ENCODE measurements at places on chromosomes 13 and 19. TPM values are rescaled to one million over a fixed set of nuclear protein-coding genes. Genes with fewer than 3 reads are reported as not detected.

The CADM4 gene
- total RNA-seq: 27.1 TPM

The FCGBP gene
- 0.31 TPM for total RNA-seq

The VASP gene
- total RNA-seq: 143 TPM

The RPL18A gene
- 1,194 TPM for total RNA-seq

The TEKTIP1 gene
- total RNA-seq: not detected

The CGB1 gene
- total RNA-seq: not detected

The USHBP1 gene
- 5.4 TPM for total RNA-seq

The ACER1 gene
- not detected for total RNA-seq

The C1QTNF9 gene
- total RNA-seq: 0.81 TPM

The GATAD2A gene
- total RNA-seq: 33.4 TPM

DNA sequence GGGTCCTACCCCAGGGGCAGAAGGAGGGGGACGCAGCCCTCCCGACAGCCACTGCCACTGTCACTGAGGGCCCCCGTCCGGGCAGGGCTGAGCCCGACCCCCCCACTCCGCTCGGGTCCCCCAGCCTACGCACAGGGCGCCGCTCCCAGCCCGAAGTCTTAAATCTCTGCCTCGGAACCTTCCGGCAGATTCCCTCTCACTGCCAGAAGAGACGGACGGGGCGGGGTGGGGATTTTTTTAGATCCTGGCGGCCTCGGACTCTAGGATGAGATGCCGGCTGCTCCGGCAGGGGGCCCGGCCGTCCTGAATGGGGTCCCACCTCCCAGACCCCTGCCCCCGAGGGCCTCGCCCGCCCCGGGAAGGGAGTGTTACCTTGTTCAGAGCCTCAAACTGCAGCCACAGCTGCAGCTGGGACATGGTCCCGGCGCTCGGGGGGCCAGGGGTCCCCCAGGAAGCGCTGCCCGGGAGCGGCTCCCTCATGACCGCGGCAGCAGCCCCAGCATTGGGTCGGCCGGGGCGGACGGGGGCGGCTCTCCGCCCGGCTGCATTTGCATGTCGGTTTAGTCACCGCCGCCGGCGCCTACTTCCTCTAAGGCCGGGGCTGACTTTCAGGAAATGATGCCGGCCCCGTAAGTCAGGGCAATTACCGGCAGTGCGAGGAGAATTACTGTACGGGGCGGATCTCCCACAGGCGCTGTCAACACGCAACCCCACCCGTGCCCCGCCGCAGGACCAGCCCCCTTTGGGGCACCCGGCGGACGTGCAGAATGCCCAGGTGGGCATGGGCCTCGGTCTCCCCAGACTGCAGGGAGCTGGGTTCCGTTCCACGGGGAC, 28.1 kb downstream of the GPX4 start:
- peak; percentile 86 for ATAC-seq

GRCh38 chr13:99217461-99218110, 16.9 kb downstream of the UBAC2 start:
- no peak for ATAC-seq

- no peak for ATAC-seq
Measured at GRCh38 chr13:76646946-76647345, 239.3 kb downstream of the KCTD12 start.

DNA sequence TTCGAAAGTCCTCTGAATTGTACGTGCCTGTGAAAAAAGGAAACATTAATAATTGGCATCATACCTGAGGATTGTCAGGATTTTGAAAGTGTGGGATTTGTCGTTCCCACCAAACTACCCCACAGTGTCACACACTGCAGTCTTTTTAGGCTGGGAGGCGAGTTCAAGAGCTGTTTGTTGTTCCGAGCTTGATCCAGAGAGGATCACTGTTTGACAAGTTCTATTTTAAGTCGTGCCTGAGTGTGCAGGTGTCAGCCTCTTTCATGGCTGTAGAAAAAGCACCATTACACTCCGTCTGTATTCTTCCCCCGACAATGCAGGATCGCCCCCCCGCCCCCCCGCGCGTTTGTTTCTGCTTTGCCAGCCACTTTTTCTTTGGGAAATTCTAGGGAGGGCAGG, 635 bp upstream of the NBEA start:
- ATAC-seq: peak; percentile 14

GRCh38 chr13:23319883-23320224, 113.6 kb downstream of the SACS start:
- no peak for ATAC-seq

DNA sequence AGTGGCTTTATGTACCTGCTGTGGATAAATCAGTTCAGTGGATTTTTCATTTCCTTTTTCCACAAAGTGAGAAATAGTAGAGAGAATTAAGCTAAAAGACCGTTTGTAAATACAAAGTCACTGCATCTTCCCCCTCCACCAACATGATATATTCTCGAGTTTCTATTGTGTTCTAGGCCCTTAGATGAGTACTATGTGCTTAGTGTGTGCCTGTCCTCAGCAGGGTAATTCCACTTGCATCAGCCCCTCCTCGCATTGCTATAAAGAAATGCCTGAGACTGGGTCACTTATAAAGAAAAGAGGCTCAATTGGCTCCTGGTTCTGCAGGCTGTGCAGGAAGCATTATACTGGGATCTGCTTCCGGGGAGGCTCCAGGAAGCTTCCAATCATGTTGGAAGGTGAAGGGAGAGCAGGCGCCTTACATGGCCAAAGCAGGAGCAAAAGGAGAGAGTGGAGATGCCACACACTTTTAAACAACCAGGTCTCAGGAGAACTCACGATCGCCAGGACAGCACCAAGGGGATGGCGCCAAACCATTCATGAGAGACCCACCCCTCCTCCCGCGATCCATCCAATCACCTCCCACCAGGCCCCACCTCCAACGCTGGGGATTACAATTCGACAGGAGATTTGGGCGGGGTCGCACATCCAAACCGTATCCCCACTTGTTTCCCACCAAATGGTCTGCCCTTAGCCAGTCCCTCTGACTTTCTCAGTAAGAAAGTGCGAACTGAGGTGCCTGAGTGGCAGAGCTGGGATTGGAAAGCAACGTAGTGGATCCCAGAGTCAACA, 102.3 kb upstream of the ABCC4 start:
- no peak for ATAC-seq

GRCh38 chr13:38850868-38851626, 139.6 kb downstream of the STOML3 start:
- ATAC-seq: no peak

- peak; percentile 23 for ATAC-seq
Measured at GRCh38 chr19:55080121-55080967, 4.7 kb downstream of the EPS8L1 start.

DNA sequence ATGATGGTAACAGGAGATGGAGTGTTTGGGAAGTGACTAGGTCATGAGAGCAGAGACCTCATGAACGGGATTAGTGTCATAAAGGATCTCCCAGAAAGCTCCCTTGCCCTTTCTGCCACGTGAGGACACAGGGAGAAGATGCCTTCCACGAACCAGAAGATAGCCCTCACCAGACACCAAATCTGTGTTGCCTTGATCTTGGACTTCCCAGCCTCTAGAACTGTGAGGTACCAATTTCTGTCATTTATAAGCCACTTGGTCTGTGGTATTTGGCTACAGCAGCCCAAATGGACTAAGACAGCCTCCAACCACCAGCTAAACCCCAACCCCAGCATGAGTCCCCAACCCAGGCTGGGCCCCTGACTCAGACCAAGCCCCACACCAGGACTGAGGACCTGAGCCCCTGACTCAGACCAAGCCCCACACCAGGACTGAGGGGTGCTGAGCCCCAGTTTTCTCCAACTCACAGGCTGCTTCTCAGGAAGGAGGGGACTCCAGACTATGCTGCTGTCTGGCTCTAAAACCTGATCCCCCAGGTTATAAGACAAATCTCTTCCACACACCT, 54.1 kb downstream of the PTPRS start:
- ATAC-seq: no peak

- ATAC-seq: no peak
Measured at GRCh38 chr19:40607311-40608239, 6.4 kb downstream of the LTBP4 start.

GRCh38 chr13:94087100-94087499, 392.4 kb downstream of the DCT start:
- ATAC-seq: no peak

- ATAC-seq: no peak
Measured at GRCh38 chr13:105365021-105365550, 1170.4 kb downstream of the EFNB2 start.

- no peak for ATAC-seq
Measured at GRCh38 chr19:40356681-40357595, 8.4 kb downstream of the PLD3 start.

DNA sequence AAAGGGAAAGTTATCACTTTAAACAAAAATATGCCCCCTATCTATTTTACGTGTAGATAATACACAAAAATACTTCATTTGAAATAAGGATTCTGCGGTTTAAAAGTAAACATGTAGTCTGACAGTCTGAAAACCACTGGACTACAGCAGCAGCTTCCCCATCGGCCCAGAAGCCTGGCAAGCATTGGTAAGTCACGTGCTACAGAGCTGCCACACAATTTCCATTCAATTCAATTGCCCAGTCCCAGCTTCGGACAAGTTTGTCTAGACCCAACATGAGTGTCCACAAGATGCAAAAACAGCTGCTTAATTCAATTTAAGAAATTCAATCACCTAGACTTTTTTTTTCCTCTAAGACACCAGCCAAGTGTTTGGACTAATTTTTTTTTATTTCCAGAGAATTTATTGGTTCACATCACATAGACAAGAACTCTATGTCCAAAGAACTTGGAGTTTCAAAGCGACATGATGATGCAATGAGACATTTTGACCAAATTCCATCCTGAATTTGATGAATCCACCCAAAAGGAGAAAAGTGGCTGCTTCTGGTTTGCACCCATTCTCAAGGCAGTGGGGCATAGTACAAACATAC, 458.9 kb downstream of the COG6 start:
- no peak for ATAC-seq

DNA sequence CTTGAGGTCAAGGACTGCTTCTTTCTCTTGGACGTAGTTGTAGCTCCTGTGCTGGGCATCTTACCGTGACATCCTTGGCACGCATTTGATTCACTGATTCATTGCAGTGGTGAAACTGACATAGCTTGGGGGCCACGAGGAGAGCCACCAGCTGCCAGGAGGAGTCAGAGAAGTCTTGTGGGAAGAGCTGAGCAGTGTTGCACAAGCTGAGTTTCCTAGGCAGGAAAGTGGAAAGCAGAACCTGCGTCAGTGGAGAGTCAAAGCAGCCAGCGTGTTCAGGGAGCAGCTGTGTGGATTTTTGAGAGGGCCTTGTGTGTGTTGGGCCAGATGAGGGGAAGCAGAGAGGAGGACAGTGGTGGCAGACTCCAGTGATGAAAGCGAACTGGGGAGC, 5.3 kb upstream of the GPR183 start:
- peak; percentile 92 for ATAC-seq
